ENCODE measurements at places on chromosomes 16 and 17.

DNA sequence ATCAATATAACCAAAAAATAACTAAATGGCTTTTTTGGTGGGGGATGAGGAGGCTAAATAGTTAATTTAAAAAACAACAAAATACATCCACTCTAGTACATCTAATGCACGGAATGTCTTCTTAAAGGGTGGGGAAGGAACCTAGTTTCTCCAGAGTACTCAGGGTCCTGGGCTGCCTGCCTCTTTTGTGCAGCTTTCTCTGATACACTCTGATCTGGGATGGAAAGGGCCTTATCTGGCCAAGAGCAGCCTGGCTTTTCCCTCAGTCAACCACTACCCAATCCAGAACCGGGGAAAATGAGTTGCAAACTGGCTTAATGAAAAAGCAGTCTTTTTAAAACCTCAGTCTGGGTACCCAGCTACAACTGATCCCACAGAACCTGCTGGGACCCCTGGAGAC is 42.9 kb downstream of the DCUN1D3 start:
- DNase-seq: no peak

DNA sequence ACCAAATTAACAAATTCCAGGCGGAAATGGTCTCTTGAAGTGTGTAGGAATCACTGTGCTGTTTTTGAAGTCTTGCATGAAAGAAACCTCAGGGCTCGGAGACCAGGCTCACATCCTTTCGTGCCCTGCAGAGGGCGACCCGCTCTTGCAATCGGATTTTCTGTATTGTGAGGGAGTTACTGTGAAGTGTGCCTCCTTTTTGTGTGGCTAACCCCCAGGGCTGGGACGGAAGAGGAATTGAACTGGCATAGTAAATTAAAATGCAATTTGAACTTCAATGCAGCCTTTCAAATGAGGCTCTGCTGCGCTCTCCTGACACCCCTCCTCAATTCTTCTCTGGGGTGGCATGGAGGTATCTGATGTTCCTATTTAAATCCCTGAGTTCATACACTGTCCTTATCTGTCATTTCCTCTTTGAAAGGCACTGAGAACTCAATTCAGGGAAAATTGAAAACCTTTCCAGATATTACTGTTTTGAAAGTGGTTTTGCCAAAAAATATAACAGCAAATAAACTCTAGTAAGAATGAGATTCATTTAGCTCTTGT is 51.5 kb upstream of the MGAT5B start:
- DNase-seq: peak; percentile 46

DNA sequence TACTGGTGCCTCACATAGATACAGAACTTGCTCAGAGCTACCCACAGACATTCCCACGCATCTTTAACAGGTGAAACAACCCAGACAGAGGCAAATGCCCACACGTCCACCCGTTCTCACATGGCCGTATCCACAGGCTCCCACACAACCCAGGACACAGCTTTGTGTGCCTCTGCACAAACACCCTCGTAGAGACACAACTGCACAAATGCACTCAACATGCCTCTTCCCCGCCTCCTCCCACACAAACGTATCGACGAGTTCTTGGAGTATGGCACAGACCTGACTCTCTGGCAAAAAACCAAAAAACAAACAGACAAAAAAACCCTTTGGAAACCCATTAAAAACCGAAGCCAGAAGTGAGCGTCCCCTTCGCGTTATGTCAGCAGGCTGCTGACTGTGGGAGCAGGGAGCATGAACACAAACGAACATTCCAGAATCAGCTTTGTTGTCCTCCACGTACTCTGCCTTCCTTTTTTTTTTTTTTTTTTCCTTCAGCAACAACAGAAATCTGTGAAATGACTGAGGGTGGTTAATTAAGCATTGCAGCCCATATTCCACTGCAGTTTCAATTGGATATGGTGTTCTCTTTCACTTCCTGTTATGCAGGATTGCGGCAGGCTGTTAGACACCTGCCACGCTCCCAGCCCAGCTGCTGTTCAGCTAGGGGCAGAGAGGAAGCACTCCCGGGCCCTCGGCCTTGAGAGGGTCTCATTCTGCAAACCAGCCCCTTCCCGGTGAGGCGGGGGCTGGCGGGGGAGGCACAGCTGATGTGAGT is 313.7 kb downstream of the MAF start:
- peak; percentile 40 for DNase-seq

DNA sequence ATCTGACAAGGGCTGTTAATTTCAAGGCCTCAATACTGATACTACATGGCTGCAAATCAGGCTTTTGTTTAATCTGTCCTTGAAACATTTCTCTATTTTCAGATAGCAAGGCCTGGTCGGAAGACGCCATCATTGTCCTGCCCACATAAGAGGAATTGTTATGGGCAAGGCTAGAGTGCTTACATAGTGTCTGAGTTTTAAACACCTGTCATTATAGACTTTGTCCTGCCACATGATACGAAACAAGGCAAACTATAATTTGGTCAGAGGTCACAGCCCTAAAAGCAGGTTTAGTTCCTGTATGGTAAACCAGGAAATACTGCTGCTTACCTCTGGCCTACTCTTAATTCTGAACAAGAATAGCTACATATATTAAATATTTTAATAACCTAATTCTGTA is 104.4 kb downstream of the SSH2 start:
- no peak for DNase-seq

GRCh38 chr16:85607796-85608514 is 5.2 kb upstream of the GSE1 start:
- no peak for DNase-seq

Data from GM12891 (cell line).